ENCODE measurements at places on chromosomes 1 and 21.

- no peak for DNase-seq
These were observed 52.7 kb upstream of the SLC25A33 start for GRCh38 chr1:9486466-9487140.

DNA sequence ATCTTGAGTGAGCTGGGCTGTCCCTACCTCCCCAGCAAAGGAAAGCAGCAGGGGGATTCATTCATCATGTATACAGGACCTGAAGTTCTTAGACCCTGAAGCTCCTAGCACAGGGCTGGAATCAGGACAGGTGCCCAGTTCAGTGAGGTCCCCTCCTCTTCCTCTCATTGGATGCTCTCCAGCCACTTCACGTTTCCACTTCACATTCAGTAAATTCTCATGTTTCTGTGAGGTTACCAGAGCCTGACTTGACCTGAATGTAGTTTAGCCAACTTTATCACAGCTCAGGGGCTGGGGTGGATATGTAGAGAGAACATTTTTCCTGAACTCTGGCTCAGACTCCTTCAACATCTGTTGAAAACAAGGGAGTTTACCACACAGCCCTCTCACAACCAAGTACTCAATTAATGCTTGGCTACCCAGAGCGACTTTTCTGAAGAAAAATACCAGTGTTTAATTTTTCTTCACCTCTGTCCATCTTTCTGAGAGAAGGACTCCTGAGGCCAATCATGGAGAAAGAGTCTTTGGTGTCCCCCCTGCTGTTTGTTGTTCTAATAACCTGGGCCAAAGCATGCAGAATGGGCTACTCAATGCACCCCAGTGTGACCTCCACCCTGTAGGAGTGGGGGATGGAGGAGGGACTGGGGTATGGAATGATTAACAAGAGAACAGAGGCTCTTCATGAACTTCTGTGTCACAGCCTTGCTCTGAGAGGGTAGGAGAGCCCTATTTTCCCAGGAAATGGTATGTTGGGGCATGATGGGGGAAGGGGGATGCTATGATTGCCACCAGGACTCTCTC is 108.3 kb upstream of the FGGY start:
- no peak for DNase-seq

- DNase-seq = no peak
These were observed 89.0 kb upstream of the ACTL8 start for GRCh38 chr1:17665950-17666720.

DNA sequence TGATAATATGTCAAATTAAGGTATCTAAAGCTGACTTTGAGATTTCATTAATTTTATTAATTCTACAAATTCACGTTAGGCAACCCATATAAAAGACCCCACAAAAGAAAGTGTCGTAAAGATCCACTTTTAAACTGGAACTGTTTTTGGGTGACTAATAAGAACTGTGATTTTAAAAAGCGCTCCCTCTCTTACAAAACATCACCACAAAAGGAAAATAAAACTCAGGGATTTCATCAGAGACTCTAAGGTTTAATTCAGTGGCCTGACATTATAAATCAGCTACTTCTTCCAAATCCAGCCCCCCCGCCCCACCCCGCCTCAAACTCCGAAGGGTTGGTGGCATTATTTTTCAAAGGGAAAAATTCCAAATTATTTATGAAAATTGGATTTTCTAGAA is 2.7 kb downstream of the COL24A1 start:
- DNase-seq = peak; percentile 42

DNA sequence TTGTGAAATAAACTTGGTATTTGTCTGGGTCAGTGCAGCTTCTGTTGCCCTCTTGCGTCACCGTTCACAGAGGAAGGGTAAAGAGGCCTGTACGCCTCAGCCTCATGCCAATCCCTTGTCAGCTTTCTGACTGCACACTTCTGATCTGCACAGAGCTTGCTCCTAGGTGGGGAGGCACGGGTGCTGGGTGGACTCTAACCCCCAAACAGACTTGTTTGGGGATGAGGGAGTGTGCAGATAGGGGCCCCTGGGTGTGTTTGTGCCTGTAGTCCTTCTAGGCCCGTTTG is 803 bp upstream of the B4GALT2 start:
- DNase-seq = no peak

DNA sequence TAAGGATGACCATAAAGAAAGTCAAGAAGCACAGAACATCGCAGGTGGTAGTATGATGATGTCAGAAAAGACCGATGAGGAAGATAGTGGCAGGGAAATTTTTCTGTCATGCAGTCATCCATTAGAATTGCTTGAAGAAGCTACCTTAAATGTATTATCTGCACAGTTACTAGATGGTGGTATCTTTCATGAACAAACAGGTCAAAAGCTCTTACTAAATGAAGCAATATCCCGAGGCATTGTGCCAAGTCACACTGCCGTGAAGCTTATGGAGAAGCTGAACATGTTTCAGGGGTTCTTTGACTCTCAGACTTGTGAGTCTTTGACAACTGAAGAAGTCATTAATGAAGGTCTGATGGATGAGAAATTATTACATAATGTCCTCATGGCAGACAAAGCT is 128.8 kb downstream of the MACF1 start:
- DNase-seq = no peak

DNA sequence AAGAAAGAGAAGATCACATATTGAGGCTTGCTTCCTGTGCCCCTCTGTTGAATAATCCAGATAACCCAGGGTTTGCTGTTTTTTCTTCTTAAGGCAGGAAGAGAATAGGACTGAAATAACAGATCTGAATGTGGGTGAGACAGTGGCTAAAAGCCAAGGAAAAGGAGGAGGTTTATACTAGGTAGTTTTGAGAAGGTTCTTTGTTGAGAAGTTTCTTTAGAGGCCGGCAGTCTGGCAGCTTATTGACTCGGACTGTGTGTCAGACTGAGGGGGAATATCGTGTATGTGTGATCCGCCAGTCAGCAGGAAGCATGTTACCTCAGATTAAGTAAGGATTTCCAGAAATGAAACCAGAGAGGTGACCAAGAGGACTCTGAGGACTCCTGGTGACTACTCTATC is 119.8 kb downstream of the PLA2G4A start:
- no peak for DNase-seq

- peak; percentile 57 for DNase-seq
These were observed 76.3 kb downstream of the ITPKB start for GRCh38 chr1:226662642-226663326.

Measured in AG09309 (cell line).